ENCODE measurements at places on chromosomes 3 and 15. TPM values are rescaled to one million over a fixed set of nuclear protein-coding genes. Genes with fewer than 3 reads are reported as not detected.

The ZBBX gene
- 5.7 TPM for polyA plus RNA-seq

The GOLGA6L10 gene
- 7.8 TPM for polyA plus RNA-seq

The EOGT gene
- polyA plus RNA-seq = 17.8 TPM

The CTXN2 gene
- 0.12 TPM for polyA plus RNA-seq

The TEX9 gene
- polyA plus RNA-seq = 36.9 TPM

The TASOR gene
- 108 TPM for polyA plus RNA-seq

The LYZL4 gene
- not detected for polyA plus RNA-seq

The PLSCR4 gene
- polyA plus RNA-seq = 18.3 TPM

The ISLR gene
- polyA plus RNA-seq = 43.2 TPM

The NTRK3 gene
- 13.7 TPM for polyA plus RNA-seq

The SERINC4 gene
- not detected for polyA plus RNA-seq

The PLA2G4D gene
- polyA plus RNA-seq = 0.07 TPM

The AGBL1 gene
- 0.18 TPM for polyA plus RNA-seq

The TMEM212 gene
- polyA plus RNA-seq = 0.32 TPM

The C15orf62 gene
- polyA plus RNA-seq = 3.3 TPM

The PLA2G4E gene
- not detected for polyA plus RNA-seq

Data from left kidney (tissue), 8 donors.